IMR-90 (cell line): ENCODE measurements at places on chromosomes 7 and 10.

GRCh38 chr10:103125323-103126267, 67.5 kb downstream of the NT5C2 start:
- peak; percentile 19 for DNase-seq

DNA sequence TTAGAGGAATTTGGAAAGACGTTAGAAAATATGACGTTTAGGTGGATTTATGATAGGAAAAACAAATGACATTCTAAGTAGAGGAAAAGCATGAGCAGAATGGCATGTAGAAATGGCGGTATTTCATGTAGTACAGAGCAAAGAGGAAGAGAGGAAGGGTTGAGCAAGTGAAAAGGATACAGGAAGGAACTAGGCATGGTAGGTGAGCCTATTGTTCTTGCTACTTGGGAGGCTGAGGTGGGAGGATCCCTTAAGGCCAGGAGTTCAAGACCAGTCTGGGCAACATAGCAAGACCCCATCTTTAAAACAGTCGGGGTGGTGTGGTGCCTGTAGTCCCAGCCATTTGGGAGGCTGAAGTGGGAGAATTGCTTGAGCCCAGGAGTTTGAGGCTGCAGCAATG, 1.2 kb downstream of the GTPBP10 start:
- no peak for DNase-seq

DNA sequence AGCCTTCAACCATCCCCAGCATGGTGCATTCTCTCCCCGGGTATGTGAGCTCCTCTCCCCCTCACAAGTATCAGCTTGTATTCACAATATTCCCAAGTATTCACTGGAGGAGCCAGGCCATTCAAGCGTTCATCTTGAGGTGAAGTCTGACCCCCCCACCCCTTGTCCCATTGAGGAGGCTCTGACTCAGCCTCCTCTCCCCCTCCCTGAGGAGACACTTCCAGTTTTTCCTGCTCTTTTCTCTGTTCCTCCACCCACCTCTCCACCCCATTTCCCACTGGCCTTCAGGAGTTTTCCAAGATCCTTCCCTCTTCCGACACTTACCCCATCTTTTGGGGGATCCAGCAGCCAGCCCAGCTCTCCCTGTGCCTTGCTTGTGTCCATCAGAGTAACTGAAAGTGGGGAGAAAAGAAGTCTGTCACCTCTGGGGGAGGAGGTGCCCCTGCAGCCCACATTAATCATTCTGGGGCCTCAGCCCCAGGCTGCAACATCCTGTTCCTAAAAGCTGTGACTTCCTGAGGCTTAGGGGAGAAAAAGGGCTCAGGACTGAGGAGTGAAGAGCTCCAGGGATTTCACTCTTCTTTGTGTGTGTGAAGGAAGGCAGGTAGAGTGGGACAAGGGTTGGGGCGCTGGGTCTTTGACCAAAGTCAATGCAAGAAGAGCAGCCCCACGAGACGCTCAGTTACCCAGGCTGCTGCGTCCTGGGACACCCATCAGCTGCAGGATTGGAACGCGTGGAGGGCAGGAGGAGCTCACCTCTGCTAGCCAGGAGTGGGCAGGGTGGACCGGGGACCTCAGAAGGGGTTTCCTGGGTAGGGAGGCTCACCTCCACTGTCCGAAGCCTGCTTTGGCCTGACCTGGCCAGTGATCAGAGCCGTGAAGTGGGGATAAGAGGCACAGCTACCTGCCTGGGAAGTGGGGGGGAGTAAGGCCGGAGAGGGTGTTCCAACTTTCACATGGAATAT, 1.1 kb downstream of the EPHA1 start:
- no peak for DNase-seq

- DNase-seq = peak; percentile 1
Observed at GRCh38 chr10:37732685-37733084, 124.7 kb downstream of the ZNF248 start.

DNA sequence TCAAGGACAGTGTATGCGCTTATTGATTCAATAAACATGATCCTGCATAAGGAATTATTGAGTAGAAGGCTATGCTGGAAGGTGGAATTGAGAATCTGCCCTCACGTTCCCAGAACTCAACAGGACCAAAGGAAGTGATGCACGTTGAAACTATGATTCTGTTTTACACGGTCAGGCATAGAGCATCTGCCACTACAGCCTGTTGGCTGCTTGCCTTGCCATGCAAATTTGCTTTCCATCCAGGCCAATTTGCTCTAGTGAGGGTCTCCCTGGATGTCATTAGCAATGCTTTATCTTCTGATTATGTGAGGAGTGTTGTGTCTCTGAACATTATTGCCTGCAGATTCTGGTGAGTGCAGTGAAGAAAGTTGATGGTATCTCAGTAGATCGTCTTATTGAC, 132.9 kb downstream of the ADRA2A start:
- no peak for DNase-seq

- peak; percentile 29 for DNase-seq
Observed at GRCh38 chr10:15370856-15371701, at the start of gene FAM171A1. Gene FAM171A1 (minus strand): TSS chr10:15371289. CDS start chr10:15371052, 237 bp downstream.

DNA sequence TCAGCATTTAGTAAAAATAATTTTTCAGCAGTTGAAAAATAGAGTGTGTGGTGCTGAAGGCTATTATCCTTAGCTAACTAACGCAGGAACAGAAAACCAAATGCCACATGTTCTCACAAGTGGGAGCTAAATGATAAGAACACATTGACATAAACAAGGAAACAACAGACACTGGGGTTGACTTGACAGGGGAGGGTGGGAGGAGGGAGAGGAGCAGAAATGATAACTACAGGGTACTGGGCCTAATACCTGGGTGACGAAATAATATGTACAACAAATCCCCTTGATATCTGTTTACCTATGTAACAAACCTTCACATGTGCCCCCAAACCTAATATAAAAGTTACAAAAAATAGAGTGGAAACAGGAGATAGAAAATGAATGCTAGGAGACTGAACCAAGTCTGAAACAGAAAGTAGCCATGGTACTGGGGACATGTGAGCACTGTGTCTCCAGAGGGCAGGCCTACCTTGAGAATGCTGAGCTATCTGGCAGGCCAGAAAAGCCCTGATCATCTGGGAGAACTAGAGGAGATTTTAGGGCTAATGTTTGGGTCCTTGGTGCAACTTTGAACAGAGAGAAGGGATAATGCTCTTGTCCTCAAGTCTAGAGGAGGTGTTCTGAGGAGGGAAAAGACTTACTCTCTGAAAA, 4.7 kb upstream of the EFCAB10 start:
- DNase-seq = no peak
